Activated gamma-delta T cell treated with anti-CD3 and anti-CD28 coated beads, Interleukin-2, amount 50 U/mL, for 16 hours (primary cell): ENCODE measurements at places on chromosomes 4 and X.

GRCh38 chrX:115251458-115252233 is 17.8 kb upstream of the LRCH2 start:
- DNase-seq, result no peak

DNA sequence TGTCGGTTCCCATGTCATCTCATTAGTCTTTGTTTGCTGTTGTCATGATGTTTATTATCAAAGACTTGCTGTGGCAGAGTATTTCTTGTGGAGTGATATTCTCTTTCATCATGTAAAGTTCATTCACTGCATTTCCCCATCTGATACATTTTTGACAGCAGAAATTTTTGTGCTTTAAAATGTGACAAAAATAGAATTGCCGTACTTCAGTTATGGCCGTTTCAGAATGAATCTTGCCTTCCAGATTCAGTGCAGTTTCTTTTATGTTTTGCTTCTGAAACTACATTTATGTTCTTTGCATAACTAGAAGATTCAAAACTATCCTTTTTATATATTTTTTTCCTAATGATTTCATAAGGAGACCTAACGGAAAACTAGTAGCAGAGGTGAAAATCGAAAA is 10.0 kb downstream of the CSTF2 start:
- DNase-seq, result no peak

- DNase-seq, result no peak
These were observed 401.3 kb upstream of the BOD1L1 start for GRCh38 chr4:14028862-14029261.

DNA sequence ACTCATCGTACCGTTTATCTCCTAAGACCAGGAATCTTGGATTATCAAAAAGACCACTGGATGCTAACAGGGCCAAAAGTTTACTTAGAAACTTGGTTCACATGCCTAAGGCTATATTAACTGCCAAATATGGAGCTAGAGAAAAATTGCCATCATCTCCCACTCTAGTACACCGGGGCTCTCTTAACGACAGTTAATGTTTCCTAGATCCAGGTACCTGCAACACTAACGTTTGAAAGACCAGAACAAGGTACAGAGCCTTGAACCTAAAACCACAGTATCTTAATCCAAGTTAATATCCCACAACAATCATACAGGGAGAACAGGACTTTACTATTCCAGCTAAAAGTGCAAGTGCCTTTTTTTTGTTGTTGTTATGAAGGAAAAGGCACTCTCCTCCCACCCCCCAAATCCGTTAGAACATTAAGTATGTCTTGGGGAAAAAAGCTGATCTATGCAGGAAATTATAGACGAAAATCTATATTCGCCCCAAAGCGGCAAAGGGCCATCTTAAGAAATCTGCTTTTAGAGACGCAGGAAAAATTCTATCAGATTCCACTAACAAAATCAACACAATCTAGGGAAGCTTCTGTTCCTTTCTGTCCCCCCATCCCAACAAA is 1.3 kb downstream of the G3BP2 start:
- no peak for DNase-seq

DNA sequence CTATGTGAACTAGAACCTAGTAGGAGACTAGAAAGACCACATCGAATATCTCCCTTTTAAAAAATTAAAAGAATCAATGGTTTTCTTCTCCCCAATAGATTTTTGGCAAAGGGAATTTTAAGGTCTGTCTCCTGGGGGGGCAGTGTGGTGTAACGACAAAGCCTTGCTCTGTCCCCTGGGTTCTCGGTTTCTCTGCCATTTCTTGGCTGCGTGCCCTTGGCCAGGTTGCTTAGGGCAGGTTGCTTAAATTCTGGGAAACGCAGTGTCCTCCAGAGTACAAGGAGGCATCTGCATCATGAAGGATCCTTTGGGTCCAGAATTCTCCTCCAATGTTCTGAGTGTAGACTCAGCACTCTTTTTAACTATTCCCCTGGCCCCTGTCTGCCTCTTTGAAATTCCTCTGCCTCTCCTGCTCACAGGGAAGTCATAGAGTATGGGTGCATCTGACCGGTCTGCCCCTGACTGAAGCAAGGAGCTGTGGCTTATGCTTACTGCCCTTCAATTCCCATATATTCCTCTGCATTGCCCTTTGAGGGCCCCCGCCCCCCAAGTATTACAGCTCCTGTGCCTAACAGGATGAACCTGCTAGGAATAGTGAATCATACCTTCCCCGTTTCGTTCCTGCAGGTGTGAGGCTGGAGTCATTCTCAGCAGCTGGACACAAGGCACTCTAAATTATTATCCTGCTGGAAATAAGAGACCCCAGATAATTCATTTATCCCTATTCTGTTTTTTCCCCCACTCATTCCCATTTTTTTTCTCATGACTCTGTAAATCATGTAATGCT is 2.2 kb downstream of the KIT start:
- DNase-seq, result no peak
